ENCODE measurements at places on chromosomes 12 and 14.
A peak's percentile ranks its signal among the peaks of the same experiment; 100 is the strongest.

GRCh38 chr14:69766984-69767368 is at the start of gene SRSF5:
SRSF5 (plus strand) TSS chr14:69767142; CDS start chr14:69768157, 1,015 bp downstream.
- peak; percentile 89 for DNase-seq

- no peak for DNase-seq
Observed at GRCh38 chr12:57095440-57095839, 6.5 kb downstream of the NAB2 start.

DNA sequence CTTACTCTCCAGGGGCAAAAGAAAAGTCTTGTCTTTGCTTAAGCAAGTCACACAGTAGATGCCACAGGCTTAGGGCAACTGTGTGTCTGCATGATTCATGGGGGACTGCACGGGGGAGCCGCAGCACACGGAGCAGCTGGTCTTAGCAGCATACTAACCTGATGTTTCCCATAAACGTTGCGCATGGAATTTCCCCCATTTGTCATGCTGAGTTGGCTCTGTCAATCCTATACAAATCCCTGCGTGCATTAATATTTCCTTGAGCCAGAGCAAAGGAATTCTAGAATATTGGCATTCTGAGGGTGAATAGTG is 71.2 kb downstream of the SAMD4A start:
- DNase-seq = no peak

DNA sequence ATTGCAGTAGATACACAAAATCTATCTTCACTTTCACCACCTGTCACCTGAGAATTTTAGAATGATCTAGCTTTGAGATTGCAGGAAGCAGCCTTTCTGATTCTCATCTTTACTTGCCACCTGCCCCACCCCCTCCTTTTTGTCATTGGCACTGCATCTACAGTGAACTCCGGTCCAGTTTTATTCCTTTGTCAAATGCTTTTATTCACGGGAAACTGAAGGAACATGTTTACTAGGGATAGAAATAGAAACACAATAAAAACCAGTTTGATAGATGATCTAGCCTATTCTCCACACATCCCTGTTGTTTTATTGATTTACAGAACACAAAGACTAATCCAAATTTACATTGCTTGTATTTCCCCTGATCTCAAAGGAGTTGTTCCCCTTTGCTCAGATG is 471.7 kb upstream of the STXBP6 start:
- no peak for DNase-seq
